ENCODE measurements at places on chromosomes 7 and 10.

DNA sequence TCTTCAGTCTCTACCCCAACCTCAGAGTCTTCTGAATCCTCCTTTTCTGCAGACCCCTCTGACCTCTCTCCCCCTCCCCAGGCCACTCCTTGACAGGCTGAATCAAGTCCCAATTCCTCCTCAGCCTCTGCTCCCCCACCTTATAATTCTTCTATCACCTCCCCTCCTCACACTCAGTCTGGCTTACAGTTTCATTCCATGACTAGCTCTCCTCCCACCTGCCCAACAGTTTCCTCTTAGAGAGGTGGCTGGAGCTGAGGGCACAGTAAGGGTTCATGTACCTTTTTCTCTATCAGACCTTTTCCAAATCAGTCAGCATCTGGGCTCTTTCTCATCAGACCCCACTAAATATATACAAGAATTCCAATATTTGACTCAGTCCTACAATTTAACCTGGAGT lies 14.6 kb upstream of the LRRC61 start:
- DNase-seq: no peak

DNA sequence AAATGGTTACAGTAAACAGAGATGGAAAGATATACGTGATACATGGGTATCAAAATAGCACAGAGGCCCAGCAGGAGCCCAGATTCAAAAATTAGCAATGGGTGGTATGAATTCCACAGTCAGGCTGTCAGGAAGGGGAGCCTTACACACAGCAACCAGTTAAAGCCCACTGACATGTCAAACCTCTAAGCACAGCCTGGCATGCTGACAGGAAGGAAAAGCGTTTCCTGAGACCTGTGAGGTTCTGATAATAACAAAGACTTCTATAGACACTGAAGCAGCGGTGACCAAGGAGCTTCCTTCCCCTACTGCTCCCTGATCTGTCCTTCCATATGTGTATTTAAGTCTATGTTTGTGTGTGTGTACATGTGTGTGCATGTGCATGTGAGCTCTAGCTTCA lies 89.9 kb downstream of the PHYHIPL start:
- DNase-seq: peak; percentile 5

GRCh38 chr10:71939304-71939703 lies 24.9 kb upstream of the CHST3 start:
- DNase-seq: no peak

GRCh38 chr7:1645071-1645409 lies 25.0 kb upstream of the ELFN1 start:
- DNase-seq: no peak

DNA sequence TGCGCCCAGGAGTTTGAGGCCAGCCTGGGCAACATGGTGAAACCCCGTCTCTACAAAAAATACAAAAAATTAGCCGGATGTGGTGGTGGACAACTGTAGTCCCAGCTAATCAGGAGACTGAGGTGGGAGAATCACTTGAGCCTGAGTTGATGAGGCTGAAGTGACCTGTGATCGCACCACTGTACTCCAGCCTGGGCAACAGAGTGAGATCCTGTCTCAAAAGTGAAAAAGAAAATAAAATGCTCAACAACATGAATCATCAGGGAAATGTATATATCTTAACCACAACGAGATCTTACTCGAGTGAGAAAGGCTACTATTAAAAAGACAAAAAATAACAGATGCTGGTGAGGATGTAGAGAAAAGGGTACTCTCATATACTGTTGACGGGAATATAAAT lies 72.7 kb downstream of the JMJD1C start:
- no peak for DNase-seq

- no peak for DNase-seq
These were observed 40.6 kb upstream of the ADD3 start for GRCh38 chr10:109966961-109967738.

DNA sequence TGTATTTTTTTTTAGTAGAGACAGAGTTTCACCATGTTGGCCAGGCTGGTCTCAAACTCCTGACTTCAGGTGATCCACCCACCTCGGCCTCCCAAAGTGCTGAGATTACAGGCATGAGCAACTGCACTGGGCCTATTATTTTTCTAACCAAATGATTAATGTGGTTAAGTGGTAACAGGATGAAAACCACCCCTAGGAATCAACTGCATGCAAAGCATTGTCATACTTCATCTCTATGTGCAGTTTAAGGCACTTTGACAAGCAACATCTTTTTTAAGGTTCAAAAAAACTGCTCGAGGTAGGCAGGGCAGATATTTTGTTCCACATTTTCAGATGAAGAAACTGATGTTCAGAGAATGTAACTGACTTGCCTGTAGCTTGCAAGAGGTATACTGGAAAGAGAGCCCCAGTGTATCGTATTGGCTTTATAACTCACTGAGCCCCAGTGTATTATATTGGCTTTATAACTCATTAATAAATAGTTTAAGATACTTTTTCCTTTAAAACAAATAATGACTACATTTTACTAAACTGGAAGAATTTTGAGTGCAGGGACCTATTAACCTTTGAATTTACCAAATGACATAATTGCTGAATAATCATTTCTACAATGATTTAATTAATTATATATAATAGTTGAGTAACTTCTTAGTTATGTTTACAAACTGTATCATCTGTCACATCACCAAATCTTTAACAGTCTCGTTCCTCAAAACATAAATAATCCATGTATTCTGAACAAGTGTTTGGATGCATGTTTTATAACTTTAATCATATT lies 38.1 kb downstream of the RTKN2 start:
- no peak for DNase-seq

- no peak for DNase-seq
These were observed 80.9 kb downstream of the DIP2C start for GRCh38 chr10:608331-609261.

- no peak for DNase-seq
These were observed 51.9 kb upstream of the FAM180A start for GRCh38 chr7:135800560-135800959.

GRCh38 chr7:133359449-133359848 lies 106.6 kb downstream of the EXOC4 start:
- DNase-seq: no peak

- peak; percentile 61 for DNase-seq
These were observed 96.1 kb upstream of the MKLN1 start for GRCh38 chr7:131231381-131232220.

GRCh38 chr10:112969131-112969530 lies 19.1 kb downstream of the TCF7L2 start:
- no peak for DNase-seq

DNA sequence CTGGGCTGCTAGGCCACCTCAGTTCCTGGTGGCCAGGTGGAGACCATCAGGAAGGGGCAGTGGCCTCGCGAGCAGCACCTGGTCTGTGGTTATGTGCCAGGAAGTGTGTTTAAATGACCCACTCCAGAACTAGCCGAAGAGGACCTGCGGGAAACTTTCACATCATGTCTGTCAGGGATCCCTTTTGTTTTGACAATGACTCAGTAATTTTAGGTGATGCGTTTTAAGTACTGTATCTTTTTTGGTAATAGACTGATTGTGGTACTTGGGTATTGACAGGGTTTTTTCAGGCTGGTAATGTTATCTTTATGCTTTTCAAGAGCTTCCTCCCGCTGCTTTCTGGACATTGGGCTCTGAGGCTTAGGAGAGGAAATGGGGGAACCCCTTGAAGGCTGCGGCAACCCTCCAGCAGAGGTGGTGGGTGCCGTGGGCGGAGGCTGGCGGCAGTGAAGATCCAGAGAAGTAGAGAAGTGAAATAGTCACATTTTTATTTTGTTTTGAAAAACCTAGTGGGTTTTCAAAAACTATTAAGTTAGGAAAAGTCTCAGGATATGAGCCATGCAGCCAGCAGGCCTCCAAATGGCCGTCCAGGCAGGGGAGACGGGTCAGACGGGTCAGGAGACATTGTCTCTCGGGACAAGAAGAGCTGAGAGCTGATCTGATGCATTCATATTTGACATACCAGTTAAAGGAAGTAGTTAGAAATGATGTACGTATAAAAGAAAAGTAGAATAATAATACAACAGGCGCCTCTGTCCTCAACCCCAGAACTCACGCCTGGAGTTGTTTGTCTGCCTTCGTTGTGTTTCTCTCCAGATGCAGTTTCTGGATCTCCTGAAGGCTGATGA lies 27.7 kb downstream of the PPP2R2D start:
- peak; percentile 38 for DNase-seq

GRCh38 chr10:130040817-130041330 lies 69.8 kb downstream of the C10orf143 start:
- DNase-seq: no peak
